ENCODE measurements at places on chromosomes 1 and 21.

- peak; percentile 48 for DNase-seq
Observed at GRCh38 chr1:201022820-201023516, 546 bp downstream of the KIF21B start.

DNA sequence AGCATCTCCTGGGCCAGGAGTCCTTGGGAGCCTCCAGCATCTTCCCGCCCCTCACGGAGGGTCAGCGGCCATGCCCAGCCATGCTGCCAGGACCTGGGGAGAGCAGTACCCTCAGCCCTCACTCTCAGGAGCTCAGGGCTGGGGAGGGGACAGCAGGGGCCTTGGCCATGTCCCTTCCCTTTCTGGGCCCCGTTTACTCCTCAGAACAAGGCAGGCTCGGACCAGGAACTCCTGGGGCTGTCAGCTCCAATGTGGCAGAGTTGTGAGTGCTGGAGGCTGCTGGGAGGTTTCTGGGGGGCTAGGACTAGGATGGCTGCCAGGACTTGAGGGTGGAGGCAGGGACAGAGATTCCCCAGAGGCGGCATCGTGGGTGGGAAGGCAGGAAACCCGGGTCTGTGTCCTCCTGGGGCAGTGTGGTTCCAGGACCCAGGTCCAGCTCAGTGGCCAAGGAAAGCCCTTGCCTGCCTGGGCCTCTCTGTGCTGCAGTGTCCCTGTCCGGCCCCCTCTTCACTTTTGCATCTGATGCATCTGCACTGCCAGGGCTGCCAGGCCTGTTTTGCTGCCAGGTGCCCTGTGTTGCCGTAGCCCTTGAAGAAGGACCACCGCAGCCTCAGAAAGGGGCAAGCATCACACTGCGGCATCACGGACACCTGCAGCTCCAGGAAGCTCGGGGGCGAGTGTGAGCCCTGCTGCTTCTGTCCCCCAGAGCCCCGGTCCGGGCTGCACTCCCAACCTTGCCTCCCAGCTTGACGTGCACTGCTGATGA is 223.9 kb downstream of the CAMTA1 start:
- no peak for DNase-seq

GRCh38 chr1:221856228-221857093 is 114.6 kb upstream of the DUSP10 start:
- DNase-seq = no peak

GRCh38 chr1:93313026-93313425 is 32.7 kb upstream of the DR1 start:
- DNase-seq = no peak

DNA sequence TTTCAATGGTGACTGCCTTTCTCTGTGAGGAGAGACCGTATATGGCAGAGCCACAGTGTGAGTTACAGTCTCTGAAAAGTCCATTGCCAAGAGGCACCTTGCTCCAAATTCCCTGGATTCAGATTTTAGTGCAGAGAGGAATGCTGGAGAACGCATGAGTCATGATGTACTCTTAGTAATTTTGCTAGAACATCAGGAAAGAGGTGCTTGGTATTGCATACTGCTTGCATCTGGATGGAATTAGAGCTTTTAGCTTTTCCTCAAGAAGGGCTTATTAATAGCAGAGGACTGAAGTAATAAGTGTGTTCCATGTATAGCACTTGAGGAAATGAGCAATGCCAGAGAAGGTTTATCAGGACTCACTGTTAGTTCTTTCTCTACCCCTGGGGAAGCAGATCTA is 40.5 kb upstream of the AKT3 start:
- DNase-seq = no peak

- no peak for DNase-seq
Observed at GRCh38 chr1:57198912-57199311, 224.9 kb downstream of the DAB1 start.

DNA sequence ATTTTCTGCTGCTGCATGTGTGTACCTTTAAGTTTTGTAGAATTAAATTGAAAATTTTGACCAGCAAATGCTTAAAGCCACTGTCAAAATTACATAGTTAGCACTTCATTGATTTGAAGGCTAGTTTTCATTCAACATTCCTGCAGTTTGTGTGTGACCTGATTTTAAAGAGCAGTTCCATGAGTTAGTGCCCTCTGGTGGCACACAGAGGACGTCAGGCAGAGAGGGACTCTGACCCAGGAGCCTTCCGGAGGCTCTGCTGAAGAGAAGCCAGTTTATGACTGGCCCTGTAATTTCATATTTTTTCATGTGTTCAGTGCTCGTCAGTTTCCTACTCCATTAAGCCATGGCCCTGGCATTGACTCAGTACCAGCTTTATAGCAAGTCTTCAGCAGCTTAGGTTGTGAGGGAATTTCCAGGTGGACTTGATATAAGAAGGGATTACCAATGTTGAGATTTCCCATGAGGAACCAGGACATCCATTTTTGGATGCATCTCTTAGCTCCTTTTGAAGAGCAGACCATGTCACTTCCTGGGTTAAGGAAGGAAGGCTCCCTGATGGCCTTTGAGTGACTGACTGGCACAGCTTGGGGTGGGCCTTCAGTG is 104.7 kb downstream of the CAMTA1 start:
- peak; percentile 41 for DNase-seq

- DNase-seq = peak; percentile 17
Observed at GRCh38 chr21:25862596-25862995, 127.8 kb downstream of the GABPA start.

GRCh38 chr1:214124915-214125314 is 137.1 kb downstream of the PROX1 start:
- no peak for DNase-seq

GRCh38 chr21:20661745-20662422 is 336.3 kb upstream of the NCAM2 start:
- no peak for DNase-seq

GRCh38 chr21:43937891-43938309 is 72.9 kb downstream of the AGPAT3 start:
- no peak for DNase-seq

DNA sequence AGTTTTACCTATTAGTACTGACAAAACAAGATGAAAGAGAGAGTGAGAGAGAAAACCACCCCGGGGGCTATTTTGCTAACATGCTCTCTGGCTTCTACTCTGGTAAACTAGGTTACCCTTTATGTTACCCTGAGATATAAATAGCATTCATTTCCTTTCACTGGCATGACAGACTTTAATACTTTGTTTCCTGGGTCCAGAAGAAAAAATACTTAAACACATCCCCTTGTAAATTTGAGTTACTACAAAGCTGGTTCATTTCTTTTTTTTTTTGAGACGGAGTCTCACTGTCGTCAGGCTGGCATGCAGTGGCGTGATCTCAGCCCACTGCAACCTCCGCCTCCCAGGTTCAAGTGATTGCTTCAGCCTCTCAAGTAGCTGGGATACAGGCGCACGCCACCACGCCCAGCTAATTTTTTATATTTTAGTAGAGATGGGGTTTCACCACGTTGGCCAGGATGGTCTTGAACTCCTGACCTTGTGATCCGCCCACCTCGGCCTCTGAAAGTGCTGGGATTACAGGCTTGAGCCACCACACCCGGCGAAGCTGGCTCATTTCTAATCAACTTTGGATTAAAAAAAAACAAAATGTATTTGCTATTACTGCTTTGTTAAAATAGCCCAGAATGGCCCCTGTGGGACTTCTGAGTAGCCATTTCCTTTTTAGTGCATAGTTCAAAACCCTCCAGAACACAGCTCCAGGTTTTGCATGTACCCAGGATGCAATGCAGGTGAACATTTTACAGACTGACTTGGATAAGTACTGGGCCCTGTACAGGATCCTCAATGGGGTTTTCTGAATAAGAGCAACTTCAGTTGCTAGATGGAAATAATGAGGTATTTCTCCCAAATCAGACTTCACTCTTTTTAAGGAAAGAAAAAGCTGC is 20.6 kb downstream of the INPP5B start:
- DNase-seq = no peak

GRCh38 chr1:238552271-238552670 is 661.5 kb upstream of the ZP4 start:
- no peak for DNase-seq

- DNase-seq = peak; percentile 69
Observed at GRCh38 chr1:31745096-31745945, 18.8 kb downstream of the ADGRB2 start.

GRCh38 chr21:29265690-29266479 is 32.8 kb upstream of the BACH1 start:
- peak; percentile 27 for DNase-seq

DNA sequence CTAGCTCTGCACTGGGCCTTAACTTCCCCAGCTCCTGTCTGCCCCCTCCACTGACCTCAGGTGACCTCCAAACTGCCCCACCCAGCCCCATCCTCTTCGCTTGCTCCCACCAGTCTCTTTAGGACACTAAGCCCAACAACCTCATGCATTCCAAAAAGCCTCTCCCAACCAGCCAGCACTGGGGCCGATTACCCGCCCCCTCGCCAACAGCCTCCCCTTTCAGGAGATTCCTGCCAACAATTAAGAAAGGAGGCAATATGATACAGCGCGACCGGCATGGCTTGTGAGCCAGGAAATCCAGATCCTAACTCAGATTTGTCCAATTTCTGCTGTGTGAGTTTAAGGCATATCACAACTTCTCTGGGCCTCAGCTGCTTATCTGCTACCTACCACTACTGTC is 14.7 kb downstream of the KANK4 start:
- no peak for DNase-seq

- no peak for DNase-seq
Observed at GRCh38 chr1:196977278-196977677, at the start of gene CFHR5. Gene CFHR5 (plus strand): TSS chr1:196977556. CDS start chr1:196977665, 109 bp downstream.

DNA sequence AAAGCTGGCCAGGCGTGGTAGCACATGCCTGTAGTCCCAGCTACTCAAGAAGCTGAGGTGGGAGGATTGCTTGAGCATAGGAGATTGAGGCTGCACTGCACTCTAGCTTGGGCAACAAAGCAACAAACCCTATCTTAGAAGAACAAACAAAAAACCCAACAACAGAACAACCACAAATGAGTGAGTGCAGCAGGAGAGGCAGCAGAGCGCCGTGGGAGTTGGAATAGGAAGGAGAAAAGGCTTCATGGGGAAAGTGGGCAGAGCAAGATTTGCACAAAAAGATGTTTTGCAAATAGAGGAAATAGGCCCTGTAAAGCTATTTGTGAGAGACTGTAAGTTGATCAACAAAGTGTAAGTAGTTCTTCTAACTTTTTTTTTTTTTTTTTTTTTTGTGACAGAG is 19.6 kb downstream of the SMAP2 start:
- no peak for DNase-seq
